ENCODE measurements at places on chromosomes 7 and 10. TPM values are rescaled to one million over a fixed set of nuclear protein-coding genes. Genes with fewer than 3 reads are reported as not detected.

The EPO gene
- total RNA-seq = not detected

The CCDC146 gene
- total RNA-seq = 20.1 TPM

DNA sequence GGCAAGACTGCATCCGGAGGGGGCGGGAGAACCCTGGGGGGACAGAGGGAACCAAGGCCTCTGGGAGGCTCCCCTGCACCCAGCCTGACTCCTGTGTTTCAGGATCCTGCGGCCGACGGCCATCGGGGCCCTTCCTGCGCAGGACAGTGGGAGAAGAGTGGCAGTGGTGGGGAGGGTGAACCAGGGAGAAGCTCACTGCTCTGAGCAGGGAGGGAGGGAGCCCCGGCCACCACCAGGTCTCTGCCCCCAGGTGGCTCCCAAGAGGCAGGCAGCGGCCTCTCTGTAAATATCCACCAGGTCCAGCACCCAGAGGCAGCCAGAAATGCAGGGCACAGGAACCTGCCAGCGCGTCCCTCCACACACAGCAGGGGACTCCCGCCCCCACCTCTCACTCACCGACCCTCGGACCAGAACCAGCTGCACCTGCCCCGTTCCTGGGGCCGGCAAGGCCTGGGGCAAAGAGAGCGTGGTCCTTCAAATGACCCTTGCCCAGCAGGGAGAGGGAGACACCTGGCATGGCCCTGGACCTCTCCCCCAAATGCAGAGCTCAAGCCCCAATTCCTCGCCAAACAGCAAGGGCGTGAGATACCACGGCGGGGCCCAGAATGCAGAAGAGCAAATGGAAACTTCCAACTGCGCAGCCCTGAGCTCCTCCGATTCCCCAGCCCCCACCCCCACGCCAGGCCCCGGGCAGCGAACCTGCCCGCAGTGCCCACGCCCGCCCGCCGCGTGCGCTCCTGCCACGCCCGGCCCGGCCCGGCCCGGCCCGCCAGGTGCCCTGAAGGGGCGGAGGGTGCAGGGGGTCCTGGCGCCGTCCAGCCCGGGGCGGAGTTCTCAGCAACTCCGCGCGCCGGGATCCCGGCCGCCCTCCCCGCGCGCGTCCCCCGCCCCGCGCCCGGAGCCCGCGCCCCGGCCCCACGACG lies 805 bp downstream of the RASGEF1A start:
- no peak overlapping the region for H3K27ac ChIP-seq
- H3K4me1 ChIP-seq = peaks cover 5% of the 10 kb centered on the region

- H3K27ac ChIP-seq = no peak overlapping the region
- H3K36me3 ChIP-seq = no peaks in the 10 kb centered on the region
- H3K4me3 ChIP-seq = no peak overlapping the region
- H3K27me3 ChIP-seq = peaks cover 12% of the 10 kb centered on the region
- H3K4me1 ChIP-seq = no peaks in the 10 kb centered on the region
Observed at GRCh38 chr7:45239486-45239885, 81.9 kb downstream of the RAMP3 start.

- H3K4me1 ChIP-seq = no peaks in the 10 kb centered on the region
- no peak overlapping the region for H3K4me3 ChIP-seq
- peaks cover 4% of the 10 kb centered on the region for H3K27me3 ChIP-seq
- DNase-seq = no peak
Observed at GRCh38 chr10:14063531-14064285, 267.0 kb downstream of the FRMD4A start.

- no peak for DNase-seq
- no peak overlapping the region for H3K4me3 ChIP-seq
- no peak overlapping the region for H3K27ac ChIP-seq
Observed at GRCh38 chr7:80623503-80624252, 14.8 kb upstream of the CD36 start.

DNA sequence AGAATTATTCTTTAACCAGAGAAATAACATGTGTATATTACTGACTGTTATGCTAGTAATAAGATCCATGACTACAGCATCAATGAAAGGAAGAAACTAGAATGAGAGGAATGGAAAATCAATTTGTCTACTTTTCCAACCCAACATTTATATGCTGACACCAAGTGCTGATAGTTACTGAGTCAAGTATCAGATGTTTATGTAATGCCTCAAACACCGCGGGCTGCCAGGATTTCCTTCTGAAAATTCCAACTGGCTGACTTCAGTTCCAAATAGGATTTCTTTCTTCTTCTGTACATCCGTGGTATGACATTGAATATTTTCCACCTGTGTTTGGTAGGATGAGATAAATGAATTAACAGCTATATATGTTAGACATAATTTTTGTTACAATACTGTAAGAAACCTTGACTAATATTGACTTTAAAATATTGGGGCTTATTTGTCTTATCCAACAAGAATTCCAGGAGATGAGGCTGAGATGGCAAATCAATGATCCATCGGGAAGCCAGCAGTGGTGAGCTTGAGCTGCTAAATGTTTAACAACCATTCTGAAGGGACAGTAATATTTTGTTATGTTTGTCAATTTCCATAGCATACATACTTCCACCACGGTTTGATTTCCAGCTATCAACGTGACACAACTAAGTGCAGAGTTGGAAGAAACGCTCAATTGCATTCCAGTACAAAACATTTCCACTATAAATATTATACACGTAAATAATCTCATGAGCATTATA lies 435.2 kb upstream of the AUTS2 start:
- H3K4me1 ChIP-seq = no peaks in the 10 kb centered on the region
- no peaks in the 10 kb centered on the region for H3K36me3 ChIP-seq
- no peaks in the 10 kb centered on the region for H3K27me3 ChIP-seq

The OPN1SW gene
- total RNA-seq = not detected

DNA sequence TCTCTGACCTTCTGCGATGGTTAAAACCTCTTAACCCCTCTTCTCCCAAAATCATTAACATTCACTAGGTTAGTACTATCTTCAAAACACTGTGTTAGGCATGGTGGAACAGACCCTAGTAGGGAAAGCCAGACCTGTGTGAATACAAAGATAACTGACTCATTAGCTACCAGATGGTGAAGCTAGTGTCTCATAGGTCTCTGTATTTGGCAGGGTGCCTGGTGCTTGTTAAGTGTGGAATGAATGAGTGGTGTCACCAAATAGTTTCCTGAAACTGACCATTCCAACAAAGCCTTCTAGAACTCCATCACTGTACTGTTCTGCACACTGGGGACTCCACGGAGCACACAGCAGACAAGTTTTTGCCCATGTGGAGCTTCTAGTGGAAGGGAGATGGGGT lies 27.7 kb upstream of the TM9SF3 start:
- H3K4me1 ChIP-seq = peaks cover 7% of the 10 kb centered on the region
- H3K27ac ChIP-seq = no peak overlapping the region
- H3K27me3 ChIP-seq = no peaks in the 10 kb centered on the region
- no peaks in the 10 kb centered on the region for H3K36me3 ChIP-seq

GRCh38 chr10:26890956-26891355 lies 30.2 kb upstream of the ABI1 start:
- H3K27ac ChIP-seq = no peak overlapping the region
- no peak overlapping the region for H3K4me3 ChIP-seq

- H3K27ac ChIP-seq = peak overlapping the region; percentile 95
- H3K36me3 ChIP-seq = peaks cover 37% of the 10 kb centered on the region
- peak; percentile 73 for DNase-seq
- peaks cover 45% of the 10 kb centered on the region for H3K4me1 ChIP-seq
- no peaks in the 10 kb centered on the region for H3K27me3 ChIP-seq
Observed at GRCh38 chr10:73771722-73772280, 10.0 kb upstream of the CHCHD1 start.

The MEOX2 gene
- not detected for total RNA-seq
